Testis (tissue), 5 donors: ENCODE measurements at places on chromosomes 5 and 9.

DNA sequence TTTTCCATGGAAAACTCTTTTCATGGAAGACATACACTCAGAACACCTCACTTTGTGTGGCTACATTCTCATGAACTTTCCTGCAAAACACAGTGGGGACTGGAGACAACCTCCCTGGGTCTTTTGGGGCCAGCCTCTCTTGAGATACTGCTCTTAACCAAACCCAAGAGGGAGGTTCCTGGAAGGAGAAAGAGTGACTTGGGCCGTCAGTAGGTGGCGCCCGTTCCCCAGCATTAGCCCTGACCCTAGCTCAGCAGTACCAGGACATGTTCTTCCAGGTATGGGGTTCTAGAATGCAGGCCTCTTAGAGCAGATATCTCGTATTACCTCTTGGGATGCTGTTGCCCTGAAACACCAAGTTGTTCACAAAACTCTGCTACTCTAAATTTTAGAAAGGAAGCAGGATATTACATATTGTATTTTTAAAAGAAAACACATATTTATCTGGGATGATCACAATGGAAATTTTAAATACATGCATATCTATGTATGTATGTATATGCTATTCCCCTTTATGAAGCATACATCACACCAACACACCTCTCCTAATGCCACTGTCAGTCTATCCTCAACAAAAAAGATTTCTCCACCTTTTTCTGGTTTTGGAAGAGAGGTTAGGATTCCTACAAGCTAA is 15.8 kb upstream of the GLIS3 start:
- DNase-seq, result peak; percentile 86

DNA sequence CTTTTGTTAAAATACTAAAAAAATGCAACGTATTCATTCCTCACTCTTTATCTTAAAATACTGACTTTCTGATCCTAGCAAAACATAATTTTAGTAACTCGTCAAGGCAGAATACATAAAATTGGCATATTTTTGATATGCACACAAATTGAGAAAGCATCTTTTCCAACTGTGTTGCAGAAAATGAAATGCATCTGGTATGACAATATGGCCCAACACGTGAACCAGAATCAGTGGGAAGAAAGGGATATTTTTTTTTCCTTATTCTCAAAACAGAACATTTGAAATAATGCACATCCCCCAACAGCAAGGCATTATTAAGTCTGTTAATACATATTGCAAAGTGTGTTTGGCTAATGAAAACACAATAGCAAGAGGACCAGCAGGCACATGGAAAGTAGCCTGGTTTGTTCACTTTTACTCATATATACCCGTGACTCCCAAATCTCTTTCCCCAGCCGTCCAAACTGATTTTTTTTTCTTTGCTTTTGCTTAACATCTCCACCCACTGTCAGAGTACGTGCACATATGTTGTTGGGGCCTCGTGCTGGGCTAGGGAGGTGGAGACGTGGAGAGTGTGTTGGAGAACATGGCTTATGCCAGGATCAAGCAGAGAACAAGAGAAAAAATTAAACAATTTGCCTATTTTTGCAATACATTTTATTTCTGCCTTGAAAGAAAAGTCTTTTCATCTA is 4.3 kb downstream of the MCTP1 start:
- no peak for DNase-seq

DNA sequence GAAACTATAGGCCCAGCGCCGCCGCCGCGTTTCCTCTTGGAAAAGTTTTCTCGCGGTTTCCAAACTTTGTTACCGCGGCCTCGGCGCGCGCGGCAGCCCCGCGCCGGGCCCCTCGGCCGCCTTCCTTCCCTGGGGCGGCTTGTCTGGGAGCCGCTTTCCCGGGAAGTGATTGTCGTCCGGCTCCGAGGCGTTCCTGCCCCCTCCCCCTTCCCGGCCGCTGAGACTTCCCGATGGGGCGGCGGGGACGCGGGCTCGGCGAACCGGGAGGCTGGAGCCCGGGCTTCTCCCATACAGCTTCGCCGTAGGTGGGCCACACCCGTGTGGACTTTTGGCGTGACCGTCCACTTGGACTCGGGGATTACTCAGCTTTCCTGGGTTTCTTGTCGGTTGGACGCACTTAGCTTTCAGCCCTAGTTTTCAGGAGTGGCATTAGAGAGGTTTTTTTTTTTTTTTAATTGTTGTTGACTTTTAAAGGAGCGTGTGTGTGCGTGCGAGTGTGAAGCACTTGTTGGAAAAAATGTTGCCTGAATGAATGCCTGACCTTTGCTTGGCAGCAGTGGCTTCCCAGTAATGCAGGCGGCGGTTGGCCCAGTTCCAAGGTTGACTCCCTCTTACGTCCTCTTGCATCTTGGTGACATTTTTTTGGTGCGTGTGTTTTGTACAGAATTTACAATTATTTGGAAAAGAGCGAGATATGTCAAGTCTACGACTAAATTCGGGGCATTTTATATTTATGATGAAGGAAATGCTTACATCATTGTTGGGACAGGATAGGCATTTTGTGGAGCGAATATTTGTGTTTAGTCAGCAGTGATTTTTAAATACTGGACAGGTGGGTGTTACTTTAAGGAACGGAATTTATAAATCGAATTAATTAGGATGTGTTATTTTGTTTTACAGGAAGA is 821 bp downstream of the CTNNA1 start:
- peak; percentile 94 for DNase-seq

GRCh38 chr9:96565671-96566497 is 53.8 kb downstream of the CDC14B start:
- no peak for DNase-seq

DNA sequence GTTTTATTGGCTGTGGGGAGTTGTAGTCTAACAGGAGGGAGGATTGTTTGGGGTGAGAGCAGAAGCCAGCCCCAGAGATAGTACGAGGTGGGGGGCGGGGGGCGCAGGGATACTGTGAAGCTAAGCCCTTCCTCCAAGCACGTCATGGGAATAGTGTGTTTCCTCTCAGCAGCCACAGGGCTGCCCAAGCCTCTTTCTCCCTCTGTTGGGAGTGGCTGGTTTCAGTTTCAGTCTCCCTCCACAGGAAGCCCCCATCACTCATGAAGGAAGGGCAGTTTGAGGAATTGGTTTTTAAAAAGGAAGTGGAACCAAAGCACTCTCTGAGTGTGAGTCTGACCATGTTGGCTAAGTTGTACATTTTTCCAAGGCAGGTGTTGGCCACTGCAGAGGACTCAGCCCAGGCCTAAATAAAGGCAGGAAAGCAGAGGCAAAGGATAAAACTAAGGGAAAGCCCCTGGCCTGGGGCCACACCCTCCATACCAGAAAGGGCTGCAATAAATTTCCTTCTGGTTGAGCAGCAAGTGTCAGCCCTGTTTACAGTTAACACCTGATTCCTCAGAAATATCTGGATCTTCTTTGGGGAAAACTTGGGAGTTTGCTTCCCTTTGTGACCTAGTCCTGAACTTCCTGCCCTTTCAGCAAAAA is 3.2 kb downstream of the RAB24 start:
- no peak for DNase-seq

DNA sequence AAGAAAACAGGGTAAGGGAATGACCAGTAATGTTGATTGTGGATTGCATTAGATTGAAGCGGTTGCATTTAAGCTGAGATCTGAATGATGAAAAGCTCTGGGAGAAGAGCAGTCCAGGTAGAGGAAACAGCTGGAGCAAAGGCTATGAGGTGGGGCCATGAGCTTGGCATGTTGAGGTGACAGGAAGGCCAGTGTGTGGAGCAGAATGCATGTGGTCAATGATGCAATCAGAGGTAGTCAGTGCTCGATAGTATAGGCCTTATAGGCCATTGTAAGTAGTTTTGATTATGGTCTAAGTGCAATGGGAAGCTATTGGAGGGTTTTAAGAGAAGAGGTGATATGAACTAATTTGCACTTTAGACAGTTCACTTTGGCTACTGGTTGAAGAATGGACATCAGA is 270.4 kb downstream of the ARHGAP26 start:
- no peak for DNase-seq

DNA sequence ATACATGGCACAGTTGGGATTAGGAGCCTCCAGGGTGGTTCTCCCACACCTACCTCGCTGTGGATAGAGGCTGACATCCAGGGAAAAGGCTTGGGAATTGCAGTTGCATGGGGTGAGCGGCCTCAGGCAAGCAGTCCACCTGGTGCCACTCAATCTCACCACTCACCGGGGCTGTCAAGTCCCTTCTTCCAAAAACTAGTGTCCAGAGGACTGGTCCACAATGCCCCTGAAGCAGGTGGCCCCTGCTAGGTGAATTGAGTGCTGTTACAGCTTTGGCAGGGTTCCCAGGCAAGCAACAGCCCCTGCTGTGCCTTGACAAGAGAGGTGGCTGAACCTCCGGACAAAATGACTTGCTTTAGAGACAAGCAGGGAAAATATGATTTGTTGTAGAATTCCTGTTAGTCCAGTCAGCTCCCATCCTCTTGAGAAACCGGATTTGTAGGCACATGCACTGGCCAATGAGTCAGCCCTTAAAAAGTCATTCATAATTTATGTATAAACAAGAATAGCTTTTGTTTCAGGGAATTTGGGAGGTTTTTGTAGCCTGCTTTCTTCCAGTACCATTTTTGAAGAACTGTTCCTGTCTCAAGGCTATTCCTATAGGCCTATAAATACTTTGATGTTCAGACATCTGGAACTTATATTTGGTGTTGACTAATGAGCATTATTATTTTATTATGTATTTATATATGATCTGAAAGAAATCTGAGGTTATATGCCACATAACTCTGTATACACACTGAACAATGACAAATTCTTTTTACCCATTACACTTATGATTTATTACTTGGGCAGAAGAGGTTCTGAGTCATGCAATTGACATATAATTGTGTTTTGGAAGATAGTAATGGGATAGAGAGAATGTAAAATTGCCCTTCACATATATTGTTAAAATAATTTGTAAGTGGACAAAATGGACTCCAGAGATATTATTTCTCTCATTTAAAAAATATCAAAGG is 411.1 kb downstream of the ACTL7B start:
- no peak for DNase-seq

DNA sequence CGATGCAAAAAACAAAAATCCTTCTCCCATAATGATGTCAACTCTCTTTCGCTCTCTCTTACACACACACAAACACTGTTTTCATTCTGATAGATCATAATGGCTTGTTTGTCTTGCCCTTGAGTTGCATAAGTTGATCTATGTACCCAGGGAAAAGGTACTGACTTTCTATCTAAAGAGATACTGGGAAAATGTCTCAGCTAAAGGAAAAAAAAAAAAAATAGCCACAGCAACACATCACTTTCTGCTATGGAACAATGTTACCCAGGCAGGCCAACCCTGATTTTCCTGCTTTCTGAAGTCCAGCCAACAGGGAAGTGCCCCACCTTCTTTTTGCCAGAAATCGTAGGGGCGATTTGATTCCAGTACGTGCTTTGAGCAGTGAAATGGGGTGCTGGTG is 212.6 kb upstream of the ACTBL2 start:
- no peak for DNase-seq

- no peak for DNase-seq
Measured at GRCh38 chr5:157870837-157871834, 12.2 kb upstream of the CLINT1 start.
